WTC11 (cell line): ENCODE measurements at places on chromosomes 5 and 9.

DNA sequence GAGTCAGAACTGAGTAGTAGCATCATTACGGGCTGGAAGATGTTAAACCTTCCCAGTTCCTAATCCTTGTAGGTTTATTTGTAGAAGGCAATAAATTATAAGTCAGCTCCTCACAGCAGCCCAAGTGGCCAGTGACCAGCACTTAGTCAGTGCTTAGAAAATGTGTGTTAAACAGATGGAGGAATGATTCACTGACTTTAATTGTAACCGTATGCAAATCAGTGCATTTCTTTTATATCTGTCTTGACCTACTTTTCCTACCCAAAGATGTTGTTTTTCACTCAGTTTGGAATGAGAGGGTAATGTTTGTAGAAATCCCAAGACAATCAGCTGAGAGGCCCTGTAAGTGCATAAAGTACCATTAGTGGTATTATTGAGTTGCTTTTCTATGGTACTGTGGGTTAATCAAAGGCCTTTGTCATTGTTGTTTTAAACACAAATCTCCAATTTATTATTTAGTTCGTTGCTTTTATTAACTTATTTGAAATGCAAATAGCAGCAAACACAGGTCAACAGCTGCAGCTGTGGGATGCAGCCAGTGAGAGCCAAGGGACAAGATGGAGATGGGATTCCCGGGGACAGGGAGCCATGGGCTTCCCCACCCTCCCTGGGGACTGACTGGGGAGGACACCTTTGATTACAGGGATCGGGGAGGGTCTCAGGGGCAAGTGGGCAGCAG lies 49.8 kb downstream of the MAP1B start:
- DNase-seq: no peak

DNA sequence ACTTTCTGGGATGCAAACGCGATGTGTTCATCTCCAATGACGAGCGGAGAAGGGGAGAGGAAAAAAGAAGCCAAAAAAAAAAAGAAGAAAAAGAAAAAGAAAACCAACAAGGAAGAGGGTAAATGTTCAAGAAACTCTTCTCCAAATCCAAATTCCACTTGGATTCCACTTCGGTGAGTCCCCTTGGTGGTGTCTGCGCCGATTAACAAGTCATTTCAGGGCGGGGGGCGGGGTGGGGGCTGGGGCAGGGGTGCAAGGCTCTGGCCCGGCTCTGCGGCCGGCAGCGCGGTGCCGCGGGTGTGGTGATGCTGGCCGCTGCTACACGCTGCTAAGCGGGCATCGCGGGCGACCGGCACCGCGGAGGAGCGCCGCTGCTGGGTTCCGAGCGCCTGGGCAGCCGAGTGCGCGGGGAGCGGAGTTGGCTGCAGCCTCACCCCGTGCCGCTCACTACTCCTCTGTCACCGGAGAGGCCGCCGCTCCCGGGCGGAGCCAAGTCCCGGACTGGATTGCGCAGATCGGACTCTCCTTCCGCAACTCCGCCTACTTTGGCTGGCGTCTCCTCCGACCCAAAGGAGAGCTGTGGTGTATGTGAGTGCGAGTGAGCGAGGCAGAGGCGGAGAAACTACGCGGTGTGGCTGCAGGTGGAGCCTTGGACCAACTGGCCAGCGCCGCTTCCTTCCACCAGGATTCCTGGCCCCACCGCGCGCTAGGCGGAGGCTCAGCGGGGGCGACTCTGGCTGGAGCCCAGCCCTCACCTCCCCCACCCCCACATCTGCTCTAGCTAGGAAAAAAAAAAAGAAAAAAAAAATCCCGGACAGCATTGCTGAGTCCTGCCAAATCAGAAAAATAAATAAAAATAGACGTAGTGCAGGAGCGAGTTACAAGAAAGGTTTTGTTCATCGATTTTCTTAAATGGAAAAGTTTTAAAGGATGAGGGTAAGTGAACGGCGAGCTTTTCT lies at the start of gene SEMA6A:
TSS of gene SEMA6A (minus strand) at position 457 of the 959 bp plus-strand sequence. CDS start 69,879 bp downstream, outside the sequence.
- peak; percentile 97 for DNase-seq

GRCh38 chr5:11130131-11130530 lies 369.1 kb upstream of the DAP start:
- DNase-seq: no peak

- DNase-seq: no peak
These were observed 79.0 kb downstream of the PAPPA start for GRCh38 chr9:116232424-116233159.

DNA sequence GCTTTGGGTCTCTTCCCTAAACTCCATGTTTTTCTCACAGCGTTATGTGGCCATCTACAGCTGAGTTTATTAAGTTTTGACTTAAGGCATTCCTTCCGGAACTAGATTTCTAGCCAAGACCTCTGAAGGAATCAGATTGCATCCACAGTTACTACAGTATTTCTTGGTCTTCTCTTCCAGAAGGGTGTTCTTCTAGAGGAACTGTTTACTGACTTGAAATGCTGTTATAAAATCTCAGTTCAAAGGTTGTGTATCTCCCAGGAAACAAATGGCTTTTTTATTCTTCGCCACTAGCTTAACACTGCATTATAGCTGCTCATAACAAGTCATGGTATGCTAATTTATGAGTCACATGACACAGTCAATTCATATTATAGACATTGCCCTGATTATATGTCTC lies 55.3 kb upstream of the RAD23B start:
- DNase-seq: no peak

DNA sequence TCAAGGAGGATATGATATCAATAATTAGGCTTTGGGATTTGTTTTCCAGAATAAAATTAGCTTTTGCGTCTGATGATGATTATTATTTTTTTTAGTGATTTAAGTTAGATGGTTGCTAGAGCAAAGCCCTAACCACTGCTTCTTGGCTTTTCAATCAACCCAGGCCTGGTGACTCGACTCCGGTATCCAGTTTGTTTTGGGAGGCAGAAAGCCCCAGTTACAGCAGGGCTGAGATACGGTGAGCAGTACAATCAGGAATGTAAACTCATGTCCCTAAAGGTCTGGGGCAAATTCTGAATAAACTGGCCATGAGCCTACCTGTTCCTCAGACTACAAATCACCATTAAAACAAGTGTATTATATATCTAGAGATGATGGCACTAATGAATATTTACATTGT lies 24.4 kb upstream of the CYFIP2 start:
- no peak for DNase-seq

DNA sequence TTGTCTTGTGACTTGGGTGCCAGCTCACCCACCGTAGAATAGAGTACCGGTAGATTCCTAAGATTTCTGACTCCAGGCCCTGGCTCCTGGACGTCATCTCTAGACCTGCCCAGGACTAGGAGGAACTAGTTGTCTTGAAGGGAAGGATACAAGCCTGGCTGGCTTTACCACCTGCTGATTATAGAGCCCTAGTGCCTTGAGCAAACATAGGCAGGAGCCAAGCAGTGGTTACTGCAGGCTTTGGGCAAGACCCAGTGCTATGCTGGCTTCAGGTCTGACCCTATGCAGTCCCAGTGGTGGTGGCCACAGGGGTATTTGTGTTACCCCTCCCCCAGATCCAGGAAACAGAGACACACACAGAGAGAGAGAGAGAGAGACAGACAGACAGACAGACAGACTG lies 606.2 kb downstream of the PDE4D start:
- DNase-seq: peak; percentile 15

DNA sequence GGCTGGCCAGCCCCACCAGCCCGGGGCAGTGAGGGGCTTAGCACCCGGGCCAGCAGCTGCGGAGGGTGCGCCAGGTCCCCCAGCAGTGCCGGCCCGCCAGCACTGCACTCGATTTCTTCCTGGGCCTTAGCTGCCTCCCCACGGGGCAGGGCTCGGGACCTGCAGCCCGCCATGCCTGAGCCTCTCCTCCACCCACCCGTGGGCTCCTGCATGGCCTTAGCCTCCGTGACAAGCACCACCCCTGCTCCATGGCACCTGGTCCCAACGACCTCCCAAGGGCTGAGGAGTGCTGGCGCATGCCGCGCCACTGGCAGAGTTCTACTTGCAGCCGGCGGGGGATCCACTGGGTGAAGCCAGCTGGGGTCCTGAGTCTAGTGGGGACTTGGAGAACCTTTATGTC lies 452.6 kb downstream of the AGTPBP1 start:
- no peak for DNase-seq

DNA sequence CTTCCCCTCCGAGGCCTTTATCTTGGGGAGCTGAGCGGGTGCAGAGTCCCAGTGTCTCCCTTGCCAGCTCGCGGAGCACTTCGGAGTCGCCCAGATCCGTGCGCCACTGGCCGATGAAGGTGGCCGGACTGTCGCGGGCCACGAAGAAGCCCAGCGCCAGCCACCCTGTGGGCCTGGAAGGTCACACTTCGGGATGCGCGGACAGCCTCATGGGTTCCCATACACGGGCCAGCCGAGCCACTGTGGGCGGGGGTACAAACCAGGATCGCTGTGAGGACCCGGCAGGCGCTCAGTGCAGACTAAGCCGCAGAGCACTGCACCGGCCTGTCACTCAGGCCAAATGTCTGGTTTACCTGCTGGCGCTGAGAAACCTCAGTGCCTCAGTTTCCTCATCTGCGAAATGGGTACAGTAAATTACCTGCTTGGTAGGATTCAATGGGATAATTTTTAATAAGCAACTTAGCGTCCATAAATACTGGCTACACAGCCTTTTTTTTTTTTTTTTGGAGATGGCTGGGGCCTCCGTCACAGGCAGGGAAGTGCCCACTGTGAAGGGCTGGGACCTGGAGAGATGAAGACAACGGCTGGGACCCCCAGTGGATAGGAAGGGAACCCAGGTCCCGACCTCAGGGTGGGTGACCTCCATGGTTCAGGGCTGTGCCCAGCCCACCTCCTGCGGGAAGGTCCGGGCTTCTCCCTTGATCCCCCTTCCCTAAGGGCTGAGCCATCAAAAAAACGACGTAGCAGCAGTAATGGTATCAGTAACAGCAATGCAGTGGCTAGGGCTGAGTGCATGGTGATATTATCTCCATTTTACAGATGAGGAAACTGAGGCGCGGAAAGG lies 38.7 kb upstream of the CTSV start:
- no peak for DNase-seq

DNA sequence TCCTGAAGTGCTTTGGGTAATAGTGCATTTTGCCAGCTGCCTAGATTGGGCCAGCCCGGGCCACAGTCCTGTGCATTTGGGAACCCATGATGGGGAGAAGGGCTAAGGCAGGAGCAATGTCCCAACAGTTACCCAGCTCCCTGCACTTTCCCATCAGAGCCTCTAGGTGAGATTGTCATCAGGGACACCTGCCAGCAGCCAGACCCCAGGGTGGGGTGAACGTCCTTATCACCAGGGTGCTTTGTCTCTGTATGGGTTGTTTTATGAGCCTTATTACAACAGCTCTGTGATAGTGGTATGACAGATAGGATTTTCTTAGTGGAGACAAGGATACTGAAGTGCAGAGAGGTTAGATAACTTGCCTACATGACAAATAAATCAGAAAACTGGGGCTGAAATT lies 365.7 kb downstream of the OSTF1 start:
- no peak for DNase-seq

DNA sequence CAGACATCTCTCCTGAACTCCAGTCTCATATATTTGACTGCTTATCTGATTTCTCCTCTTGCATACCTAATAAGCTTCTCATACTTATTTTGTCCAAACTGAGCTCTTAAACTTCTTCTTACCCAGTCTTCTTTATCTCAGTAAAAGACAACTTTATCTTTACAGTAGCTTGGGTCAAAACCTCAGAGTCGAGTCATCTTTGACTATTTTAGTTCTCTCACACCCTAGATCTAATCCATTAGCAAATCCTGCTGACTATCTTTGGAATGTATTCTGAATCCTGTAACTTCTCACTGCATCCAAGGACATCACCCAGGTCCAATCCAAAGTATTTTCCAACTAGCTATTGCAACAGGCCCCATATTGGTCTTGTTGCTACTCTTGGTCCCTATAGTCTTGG lies 11.8 kb upstream of the JAK2 start:
- DNase-seq: no peak

- no peak for DNase-seq
These were observed 482.0 kb downstream of the DMRT2 start for GRCh38 chr9:1532171-1532570.

DNA sequence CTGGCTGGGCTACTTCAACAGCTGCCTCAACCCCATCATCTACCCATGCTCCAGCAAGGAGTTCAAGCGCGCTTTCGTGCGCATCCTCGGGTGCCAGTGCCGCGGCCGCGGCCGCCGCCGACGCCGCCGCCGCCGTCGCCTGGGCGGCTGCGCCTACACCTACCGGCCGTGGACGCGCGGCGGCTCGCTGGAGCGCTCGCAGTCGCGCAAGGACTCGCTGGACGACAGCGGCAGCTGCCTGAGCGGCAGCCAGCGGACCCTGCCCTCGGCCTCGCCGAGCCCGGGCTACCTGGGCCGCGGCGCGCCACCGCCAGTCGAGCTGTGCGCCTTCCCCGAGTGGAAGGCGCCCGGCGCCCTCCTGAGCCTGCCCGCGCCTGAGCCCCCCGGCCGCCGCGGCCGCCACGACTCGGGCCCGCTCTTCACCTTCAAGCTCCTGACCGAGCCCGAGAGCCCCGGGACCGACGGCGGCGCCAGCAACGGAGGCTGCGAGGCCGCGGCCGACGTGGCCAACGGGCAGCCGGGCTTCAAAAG lies 36.9 kb upstream of the TTC1 start:
- peak; percentile 60 for DNase-seq

DNA sequence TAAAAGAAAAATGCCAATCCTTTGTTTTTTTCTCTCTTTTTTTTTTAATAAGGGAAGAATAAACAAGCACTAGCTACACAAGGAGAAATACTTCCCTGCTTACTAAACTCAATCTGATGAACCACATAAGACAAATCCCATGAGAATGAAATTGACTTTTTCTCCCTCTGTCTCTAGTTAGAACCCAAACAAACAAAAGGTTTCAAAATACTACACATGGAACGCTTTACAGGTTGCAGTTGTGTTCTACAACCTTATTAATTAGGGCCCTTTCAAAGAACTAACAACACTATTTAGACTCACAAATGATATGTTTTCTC lies 124.5 kb downstream of the PDE4D start:
- DNase-seq: no peak

GRCh38 chr9:34517185-34517584 lies 5.6 kb downstream of the ENHO start:
- DNase-seq: no peak

- no peak for DNase-seq
These were observed 10.5 kb downstream of the GPBP1 start for GRCh38 chr5:57184322-57184721.

DNA sequence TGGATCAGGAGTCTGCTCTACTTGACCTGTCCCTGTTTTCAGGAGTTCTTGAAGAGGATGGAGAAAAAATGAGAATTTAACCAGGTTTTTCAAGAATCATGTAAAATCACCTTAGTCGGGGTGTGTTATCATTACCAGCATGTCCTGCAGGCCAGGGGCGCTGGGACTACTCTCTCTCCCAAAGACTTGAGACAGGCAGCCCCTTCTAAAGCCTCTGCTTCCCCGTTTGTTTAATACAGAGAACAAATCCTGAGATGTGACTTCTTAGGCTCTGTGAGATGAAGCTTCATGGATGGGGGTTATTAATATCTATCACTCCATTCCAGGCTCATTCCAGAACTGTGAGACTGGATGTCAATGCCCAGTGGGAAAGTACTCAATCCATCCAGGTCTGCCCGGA lies 3.0 kb downstream of the PAX5 start:
- no peak for DNase-seq

DNA sequence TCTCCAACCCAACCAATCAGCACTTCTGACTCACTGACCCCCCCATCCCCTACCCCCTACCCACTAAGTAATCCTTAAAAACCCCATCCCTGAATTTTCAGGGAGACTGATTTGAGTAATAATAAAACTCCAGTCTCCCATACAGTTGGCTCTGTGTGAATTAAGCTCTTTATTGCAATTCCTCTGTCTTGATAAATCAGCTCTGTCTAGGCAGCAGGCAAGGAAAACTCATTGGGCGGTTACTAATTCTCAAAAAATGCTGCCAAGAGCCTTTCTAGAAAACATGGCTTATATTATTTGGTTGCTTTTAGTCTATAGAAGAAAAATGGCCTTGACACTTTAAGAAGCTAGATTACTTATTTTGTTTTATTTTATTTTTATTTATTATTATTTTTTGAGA lies 131.7 kb downstream of the SUSD1 start:
- DNase-seq: no peak
